ENCODE measurements at places on chromosomes 6 and 20.

DNA sequence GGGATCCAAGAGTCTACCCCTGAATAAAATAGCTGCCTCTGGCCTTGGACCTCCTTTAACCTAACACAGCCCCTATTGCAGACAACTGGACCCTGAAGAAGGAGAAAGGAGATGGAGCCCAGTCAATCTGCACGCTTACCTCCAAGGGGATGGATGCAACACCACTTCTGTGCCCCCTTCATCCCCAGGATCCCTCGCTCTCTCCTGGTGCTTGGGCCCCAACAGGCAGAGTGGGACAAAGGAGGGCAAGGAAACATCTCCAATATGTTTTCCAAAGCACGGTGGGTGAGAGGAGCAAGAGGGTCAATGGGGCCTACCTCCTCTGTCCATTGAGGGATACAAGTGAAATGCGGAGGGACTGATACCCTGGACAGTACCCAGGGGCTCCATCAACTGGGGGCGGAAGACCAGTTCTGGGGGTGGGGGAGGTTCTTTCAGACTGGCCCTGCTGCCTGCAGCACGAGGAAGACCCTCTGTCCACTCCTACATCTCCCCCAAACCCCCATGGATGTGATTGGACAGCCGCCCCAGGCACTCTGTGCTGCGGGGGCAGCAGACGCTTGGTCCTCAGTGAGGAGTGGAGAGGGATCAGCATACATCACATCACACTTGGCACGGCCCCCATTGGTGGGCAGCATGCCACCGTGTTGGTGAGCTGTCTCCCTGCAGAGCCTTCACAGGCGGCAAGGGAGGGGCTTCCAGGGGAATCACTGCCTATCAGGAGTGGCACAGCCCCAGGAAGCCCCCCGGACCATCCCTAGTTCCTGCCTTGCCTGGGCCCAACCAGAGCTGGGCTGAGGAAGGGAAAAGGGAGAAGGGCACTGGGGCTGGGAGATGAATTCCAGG lies 70.6 kb downstream of the MRPL14 start:
- DNase-seq, result peak; percentile 89

DNA sequence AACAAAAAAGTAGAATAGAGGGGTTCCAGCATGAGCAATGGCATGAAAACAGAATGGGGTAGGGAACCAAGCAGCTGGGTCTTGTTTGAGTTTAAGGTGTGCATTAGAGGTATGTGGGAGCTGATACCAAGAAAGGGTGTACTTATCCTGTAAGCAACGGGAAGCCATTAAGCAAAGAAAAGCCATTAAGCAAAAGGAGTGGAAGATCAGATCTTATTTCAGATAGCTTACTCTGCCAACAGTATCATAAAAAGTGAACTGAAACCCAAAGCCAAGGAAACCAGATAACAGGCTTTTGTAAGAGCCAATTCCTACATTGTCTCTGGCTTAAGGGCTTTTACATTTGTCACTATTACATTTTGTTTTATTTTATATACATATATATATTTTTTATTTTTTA lies 21.3 kb upstream of the BEND6 start:
- no peak for DNase-seq

DNA sequence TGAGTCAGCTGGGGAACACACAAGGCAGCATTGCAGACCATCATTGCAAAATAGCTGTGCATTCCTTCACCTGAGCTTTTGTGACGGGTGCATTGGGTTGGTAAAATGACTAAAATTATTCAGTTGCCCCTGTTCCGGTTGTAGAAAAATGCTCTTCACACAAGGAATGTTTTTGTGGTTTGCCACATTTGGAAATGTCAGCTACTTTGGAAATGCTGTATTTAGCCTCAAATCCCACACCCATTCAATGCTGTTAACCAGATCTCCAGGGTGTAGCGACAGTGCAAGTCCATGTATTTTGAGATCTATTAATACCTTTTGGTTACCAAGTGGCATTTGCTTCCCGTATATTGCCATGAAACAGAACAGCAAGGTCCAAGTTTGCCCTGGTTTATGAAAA lies 201.2 kb downstream of the FOXA2 start:
- DNase-seq, result peak; percentile 73

GRCh38 chr20:63102721-63103375 lies 96.1 kb upstream of the BHLHE23 start:
- no peak for DNase-seq

DNA sequence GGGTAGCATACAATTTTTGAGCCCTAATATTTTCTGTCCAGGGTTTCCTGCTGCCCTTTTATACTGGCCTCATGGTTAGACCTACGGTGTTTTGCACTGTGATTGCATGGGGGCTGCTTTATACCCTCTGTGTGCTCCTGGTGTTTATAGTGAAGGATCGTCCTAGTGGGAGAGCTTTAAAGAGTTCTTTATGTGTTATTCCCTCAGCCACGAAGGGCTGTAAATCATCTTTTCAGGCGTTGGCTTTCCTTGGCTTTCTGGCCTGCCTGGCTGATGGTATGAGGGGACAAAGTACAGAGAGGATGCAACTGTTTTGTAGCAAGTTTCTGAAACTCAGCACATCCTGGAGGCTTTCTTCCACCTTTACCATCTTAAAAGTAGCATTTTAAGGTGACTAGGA lies 464.3 kb downstream of the EPM2A start:
- no peak for DNase-seq

GRCh38 chr6:161422710-161423680 lies 149.1 kb upstream of the AGPAT4 start:
- DNase-seq, result peak; percentile 94

GRCh38 chr20:9374480-9374879 lies 139.9 kb upstream of the LAMP5 start:
- DNase-seq, result peak; percentile 44

- DNase-seq, result peak; percentile 42
These were observed 831.6 kb upstream of the EYS start for GRCh38 chr6:66538551-66539135.

- DNase-seq, result no peak
These were observed 48.4 kb upstream of the SYNDIG1 start for GRCh38 chr20:24421071-24421470.

- DNase-seq, result no peak
These were observed 94.0 kb downstream of the CD83 start for GRCh38 chr6:14211562-14211942.

DNA sequence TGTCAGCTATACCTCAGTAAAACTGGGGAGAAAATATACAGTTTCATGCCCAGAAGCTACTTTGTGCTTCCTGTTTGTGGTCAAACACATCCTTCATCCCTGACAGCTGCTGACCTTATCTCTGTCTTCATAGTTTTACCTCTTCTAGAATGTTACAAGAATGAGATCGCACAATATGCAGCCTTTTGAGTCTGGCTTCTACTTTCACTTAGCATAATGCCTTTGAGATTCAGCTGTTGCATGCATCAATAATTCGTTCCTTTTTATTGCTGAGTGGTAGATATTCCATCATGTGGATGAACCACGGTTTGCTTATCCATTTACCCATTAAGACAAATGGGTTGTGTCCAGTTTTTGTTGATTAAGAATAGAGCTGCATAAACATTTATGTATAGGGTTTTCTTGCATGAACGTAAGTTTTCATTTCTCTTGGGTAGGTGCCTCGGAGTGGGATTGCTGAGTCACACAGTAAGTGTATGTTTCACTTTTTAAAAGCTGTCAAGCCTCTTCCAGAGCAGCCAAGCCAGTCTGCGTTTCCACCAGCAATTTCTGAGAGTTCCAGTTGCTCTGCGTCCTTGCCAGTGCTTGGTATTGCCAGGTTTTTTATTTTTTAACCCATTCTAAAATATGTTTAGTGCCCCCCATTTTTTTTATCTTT lies 86.6 kb upstream of the PAX1 start:
- peak; percentile 14 for DNase-seq

DNA sequence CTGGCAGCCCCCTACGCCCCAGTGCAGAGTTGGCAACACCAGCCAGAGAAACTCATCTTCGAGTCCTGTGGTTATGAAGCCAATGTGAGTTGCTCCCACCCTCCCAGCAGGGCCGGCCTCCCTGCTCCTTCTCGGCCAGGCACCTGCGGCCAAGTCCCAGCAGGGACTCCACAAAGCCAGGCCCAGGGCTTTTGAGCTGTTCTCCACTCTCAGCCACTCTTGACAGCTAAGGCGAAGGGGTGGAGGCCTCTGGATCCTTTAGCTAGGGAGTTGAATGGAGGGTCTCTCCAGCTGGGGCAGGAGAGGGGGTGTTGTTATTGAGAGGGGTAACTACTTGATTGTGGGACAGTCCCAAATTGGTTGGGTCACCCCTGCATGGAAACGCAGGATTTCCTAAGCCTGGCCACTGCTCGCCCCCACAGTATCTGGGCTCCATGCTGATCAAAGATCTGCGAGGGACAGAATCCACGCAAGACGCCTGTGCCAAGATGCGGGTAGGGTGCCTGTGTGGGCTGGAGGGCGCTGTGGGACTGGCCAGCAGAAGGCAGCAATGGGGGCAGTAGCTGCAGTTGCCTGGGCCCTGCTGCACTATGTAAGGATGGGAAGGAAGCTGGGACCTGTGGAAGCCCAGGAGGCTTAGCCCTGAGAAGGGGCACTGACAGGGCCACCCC lies 58.3 kb downstream of the TCP11 start:
- DNase-seq, result no peak

GRCh38 chr6:17493286-17493685 lies 99.9 kb downstream of the CAP2 start:
- peak; percentile 96 for DNase-seq

GRCh38 chr6:28349892-28350737 lies at the start of gene ZKSCAN3:
TSS of gene ZKSCAN3 (plus strand) at chr6:28349947. CDS start at chr6:28359587, 9,640 bp downstream.
- DNase-seq, result peak; percentile 89

GRCh38 chr20:19083136-19083621 lies 129.3 kb upstream of the SLC24A3 start:
- DNase-seq, result no peak
